Colonic mucosa (tissue), 4 donors: ENCODE measurements at places on chromosomes 3 and 15. TPM values are rescaled to one million over a fixed set of nuclear protein-coding genes. Genes with fewer than 3 reads are reported as not detected.

DNA sequence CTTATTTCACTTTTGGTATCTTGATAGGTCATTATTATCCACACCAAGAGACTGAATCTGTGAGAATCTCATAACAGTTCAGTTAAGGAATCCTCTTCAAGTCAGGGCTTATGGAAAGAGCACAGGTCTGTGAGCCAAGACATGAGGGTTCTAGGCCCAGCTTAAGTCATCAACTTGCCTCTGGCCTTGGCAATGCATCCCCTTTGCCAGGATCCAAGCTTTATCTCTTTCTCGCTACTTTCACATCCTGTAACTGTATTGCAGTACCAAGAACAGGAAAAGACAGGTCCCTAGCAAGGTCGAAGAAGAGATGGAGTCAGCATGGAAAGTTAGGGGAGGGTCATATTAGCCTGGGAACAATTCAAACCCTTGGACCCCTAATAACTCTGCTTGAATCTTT lies 13.5 kb upstream of the APOD start:
- no peaks in the 10 kb centered on the region for H3K4me1 ChIP-seq
- DNase-seq = no peak
- H3K27ac ChIP-seq = no peak overlapping the region
- no peak overlapping the region for H3K4me3 ChIP-seq
- H3K36me3 ChIP-seq = no peaks in the 10 kb centered on the region

GRCh38 chr3:100396967-100397366 lies 3.9 kb downstream of the TOMM70 start:
- H3K4me3 ChIP-seq = no peak overlapping the region
- no peak overlapping the region for H3K27ac ChIP-seq
- H3K27me3 ChIP-seq = no peaks in the 10 kb centered on the region

DNA sequence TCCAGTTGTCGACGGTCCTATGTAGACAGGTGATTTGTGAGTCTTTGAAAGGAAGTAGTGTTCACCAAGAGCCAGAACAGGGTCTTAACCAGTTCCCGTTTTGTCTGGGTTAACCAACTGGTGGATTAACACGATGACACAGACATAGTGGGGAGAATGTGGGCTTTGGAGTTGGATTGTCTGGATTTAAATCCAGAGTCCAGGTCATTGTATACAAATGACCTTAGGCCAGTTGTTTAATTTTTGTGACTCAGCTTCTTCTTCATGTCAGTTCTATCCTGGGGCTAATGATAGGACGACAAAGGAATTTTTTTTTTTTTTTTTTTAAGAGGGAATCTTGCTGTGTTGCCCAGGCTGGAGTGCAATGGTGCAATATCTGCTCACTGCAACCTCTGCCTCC lies 126.7 kb downstream of the LPP start:
- H3K4me1 ChIP-seq = no peaks in the 10 kb centered on the region
- no peak overlapping the region for H3K4me3 ChIP-seq
- H3K36me3 ChIP-seq = no peaks in the 10 kb centered on the region
- H3K27me3 ChIP-seq = no peaks in the 10 kb centered on the region
- no peak for DNase-seq

The SPATA12 gene
- total RNA-seq = 0.27 TPM

The EPHB3 gene
- 64.2 TPM for total RNA-seq

- H3K4me3 ChIP-seq = no peak overlapping the region
- no peak for DNase-seq
- H3K27ac ChIP-seq = no peak overlapping the region
- H3K4me1 ChIP-seq = no peaks in the 10 kb centered on the region
- no peaks in the 10 kb centered on the region for H3K36me3 ChIP-seq
- no peaks in the 10 kb centered on the region for H3K27me3 ChIP-seq
Observed at GRCh38 chr3:165855581-165855980, 18.4 kb upstream of the BCHE start.

- no peak for DNase-seq
- H3K27ac ChIP-seq = no peak overlapping the region
- no peak overlapping the region for H3K4me3 ChIP-seq
- no peaks in the 10 kb centered on the region for H3K4me1 ChIP-seq
- H3K27me3 ChIP-seq = no peaks in the 10 kb centered on the region
Observed at GRCh38 chr3:23644099-23644498, 161.7 kb upstream of the UBE2E1 start.

The CHRM5 gene
- total RNA-seq = not detected

The CRABP1 gene
- 1.5 TPM for total RNA-seq

The DHX30 gene
- total RNA-seq = 72.8 TPM

The CYP8B1 gene
- total RNA-seq = 0.20 TPM

The RAB43 gene
- 33.3 TPM for total RNA-seq

DNA sequence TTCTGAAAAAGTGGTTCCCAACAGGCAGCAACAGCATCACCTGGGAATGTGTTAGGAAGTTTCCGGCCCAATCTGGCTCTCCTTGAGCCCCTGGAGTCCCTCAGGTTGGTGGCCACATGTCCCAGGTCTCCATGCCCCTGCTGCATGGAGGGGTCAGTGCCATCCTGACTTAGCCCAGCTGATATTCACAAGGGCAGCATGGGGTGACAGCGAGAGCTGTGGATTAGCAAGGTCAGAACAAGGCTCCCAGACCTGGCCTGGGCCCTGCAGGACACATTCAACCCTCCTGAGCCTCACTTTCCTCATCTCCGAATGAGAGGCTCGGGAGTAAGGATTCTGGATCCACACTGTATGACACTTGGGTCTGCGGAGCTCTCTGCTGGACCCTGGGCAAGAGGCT lies 243.8 kb upstream of the TLE3 start:
- no peaks in the 10 kb centered on the region for H3K36me3 ChIP-seq
- no peaks in the 10 kb centered on the region for H3K4me1 ChIP-seq
- H3K27me3 ChIP-seq = no peaks in the 10 kb centered on the region
- no peak for DNase-seq

GRCh38 chr3:167502401-167502800 lies 28.6 kb upstream of the SERPINI2 start:
- H3K27ac ChIP-seq = no peak overlapping the region
- H3K4me1 ChIP-seq = no peaks in the 10 kb centered on the region
- no peaks in the 10 kb centered on the region for H3K36me3 ChIP-seq
- DNase-seq = no peak
- no peaks in the 10 kb centered on the region for H3K27me3 ChIP-seq

DNA sequence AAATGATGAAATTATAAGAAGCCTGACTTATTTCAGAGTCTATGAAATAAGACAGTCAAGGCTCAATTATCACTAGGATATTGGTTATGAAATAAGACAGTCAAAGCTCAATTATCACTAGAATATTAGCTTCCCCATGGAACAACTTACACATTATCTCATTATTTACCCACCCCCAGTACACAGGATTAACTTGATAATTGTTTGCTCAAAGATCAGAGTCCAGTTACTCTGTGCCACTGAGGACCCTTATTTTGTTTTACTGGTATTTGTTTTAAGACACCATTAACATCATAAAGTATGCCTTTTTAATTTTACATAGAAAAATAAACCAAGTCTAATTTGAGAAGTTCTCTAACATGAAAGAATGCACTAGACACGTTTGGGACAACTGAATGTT lies 225.4 kb downstream of the SI start:
- H3K27ac ChIP-seq = no peak overlapping the region
- H3K36me3 ChIP-seq = no peaks in the 10 kb centered on the region
- no peak overlapping the region for H3K4me3 ChIP-seq
- DNase-seq = no peak
- H3K4me1 ChIP-seq = no peaks in the 10 kb centered on the region

DNA sequence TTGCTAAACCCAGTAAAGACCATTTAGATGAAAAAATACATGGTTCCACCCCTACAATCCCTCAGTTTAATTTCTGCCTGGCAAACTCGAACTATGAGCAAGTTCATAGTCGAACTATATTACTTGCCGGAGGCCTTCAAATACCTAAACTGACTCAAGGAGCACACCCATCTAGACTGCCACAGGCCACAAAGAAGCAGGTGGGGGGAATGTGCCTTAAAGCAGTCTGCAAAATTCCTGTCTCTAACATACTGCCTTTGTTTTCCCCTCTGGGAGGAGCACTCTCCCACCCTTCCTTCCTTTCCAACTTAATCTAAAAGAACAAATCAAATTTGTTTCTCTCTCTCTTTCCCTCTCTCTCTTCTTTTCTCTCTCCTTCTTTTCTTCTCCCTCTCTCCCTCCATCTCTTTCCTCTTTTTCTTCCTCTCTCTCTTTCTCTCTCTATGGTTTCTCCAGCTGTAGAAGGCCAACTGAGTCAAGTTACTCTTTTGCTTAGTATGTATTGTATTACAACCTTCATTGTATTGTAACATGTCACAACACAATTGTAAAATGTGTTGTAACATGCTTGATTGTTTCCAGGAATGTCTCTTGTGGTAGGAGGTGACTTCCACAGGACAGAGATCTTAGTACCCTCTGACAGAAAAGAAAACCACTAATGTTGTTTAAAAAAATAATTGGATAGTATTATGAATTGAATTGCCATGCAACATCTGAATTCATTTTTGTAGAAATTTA lies 496.3 kb downstream of the ROBO2 start:
- no peak for DNase-seq
- H3K27ac ChIP-seq = no peak overlapping the region
- no peak overlapping the region for H3K4me3 ChIP-seq
- no peaks in the 10 kb centered on the region for H3K27me3 ChIP-seq

The ATP10A gene
- total RNA-seq = 0.89 TPM

GRCh38 chr3:73707772-73708171 lies 83.0 kb upstream of the PDZRN3 start:
- H3K4me1 ChIP-seq = no peaks in the 10 kb centered on the region
- H3K27ac ChIP-seq = no peak overlapping the region
- H3K4me3 ChIP-seq = no peak overlapping the region
- no peak for DNase-seq
- no peaks in the 10 kb centered on the region for H3K36me3 ChIP-seq

The GOLGA6A gene
- not detected for total RNA-seq

GRCh38 chr15:84824260-84825007 lies 7.3 kb downstream of the ALPK3 start:
- H3K4me1 ChIP-seq = no peaks in the 10 kb centered on the region
- H3K27ac ChIP-seq = no peak overlapping the region
- H3K27me3 ChIP-seq = no peaks in the 10 kb centered on the region
- peak; percentile 49 for DNase-seq
- H3K4me3 ChIP-seq = no peak overlapping the region

GRCh38 chr3:52428151-52429005 lies 16.5 kb downstream of the SEMA3G start:
- no peaks in the 10 kb centered on the region for H3K27me3 ChIP-seq
- H3K4me1 ChIP-seq = no peaks in the 10 kb centered on the region
- peak; percentile 69 for DNase-seq
- H3K27ac ChIP-seq = no peak overlapping the region
- no peaks in the 10 kb centered on the region for H3K36me3 ChIP-seq
- no peak overlapping the region for H3K4me3 ChIP-seq

GRCh38 chr15:52021128-52021671 lies 2.2 kb downstream of the MAPK6 start:
- no peaks in the 10 kb centered on the region for H3K36me3 ChIP-seq
- no peaks in the 10 kb centered on the region for H3K27me3 ChIP-seq
- DNase-seq = peak; percentile 47

The SLC28A1 gene
- not detected for total RNA-seq

The CHRNA3 gene
- 3.5 TPM for total RNA-seq

The ACP3 gene
- 23.5 TPM for total RNA-seq

DNA sequence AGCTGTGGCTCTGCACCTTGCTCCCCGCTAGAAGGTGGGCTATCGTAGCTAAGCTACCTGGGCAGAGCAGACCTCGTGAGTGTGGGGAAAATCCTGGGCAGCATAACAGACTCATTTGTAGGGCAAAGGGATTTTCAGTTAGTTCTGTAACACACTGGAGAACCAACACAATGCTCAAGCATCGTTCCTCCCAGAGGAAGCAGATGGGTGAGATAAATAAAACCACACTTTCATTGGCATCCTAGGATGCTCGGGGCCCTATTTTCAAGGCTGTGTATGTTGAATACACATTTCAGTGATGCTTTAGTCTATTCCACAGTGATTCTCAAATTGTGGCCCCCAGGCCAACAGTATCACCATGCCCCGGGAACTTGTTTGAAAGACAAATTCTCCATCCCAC lies 20.0 kb downstream of the LIPC start:
- H3K27me3 ChIP-seq = no peaks in the 10 kb centered on the region
- H3K4me3 ChIP-seq = no peak overlapping the region
- H3K27ac ChIP-seq = no peak overlapping the region
- H3K4me1 ChIP-seq = no peaks in the 10 kb centered on the region
- no peak for DNase-seq
- no peaks in the 10 kb centered on the region for H3K36me3 ChIP-seq

GRCh38 chr3:48428088-48428571 lies 1.8 kb downstream of the PLXNB1 start:
- no peak for DNase-seq
- no peaks in the 10 kb centered on the region for H3K36me3 ChIP-seq
- H3K27me3 ChIP-seq = no peaks in the 10 kb centered on the region

The RNU5B-1 gene
- total RNA-seq = 26.1 TPM

DNA sequence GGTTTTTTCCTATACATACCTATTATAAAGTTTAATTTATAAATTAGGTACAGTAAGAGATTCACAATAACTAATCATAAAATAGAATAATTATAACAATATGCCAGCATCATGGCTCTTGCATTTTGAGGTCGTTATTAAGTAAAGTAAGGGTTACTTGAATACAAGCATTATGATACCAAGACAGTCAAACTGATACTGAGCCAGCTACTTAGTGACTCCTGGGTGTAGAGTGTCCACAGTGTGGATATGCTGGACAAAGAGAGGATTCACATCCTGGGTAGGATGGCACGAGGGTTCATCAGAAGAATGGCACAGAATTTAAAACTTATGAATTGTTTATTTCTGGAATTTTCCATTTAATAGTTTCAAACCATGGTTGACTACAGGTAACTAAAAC lies 157.2 kb upstream of the IL12A start:
- H3K27me3 ChIP-seq = no peaks in the 10 kb centered on the region
- no peak for DNase-seq
- H3K4me1 ChIP-seq = no peaks in the 10 kb centered on the region

GRCh38 chr3:29649815-29650547 lies 369.1 kb downstream of the RBMS3 start:
- no peaks in the 10 kb centered on the region for H3K4me1 ChIP-seq
- H3K27me3 ChIP-seq = no peaks in the 10 kb centered on the region

DNA sequence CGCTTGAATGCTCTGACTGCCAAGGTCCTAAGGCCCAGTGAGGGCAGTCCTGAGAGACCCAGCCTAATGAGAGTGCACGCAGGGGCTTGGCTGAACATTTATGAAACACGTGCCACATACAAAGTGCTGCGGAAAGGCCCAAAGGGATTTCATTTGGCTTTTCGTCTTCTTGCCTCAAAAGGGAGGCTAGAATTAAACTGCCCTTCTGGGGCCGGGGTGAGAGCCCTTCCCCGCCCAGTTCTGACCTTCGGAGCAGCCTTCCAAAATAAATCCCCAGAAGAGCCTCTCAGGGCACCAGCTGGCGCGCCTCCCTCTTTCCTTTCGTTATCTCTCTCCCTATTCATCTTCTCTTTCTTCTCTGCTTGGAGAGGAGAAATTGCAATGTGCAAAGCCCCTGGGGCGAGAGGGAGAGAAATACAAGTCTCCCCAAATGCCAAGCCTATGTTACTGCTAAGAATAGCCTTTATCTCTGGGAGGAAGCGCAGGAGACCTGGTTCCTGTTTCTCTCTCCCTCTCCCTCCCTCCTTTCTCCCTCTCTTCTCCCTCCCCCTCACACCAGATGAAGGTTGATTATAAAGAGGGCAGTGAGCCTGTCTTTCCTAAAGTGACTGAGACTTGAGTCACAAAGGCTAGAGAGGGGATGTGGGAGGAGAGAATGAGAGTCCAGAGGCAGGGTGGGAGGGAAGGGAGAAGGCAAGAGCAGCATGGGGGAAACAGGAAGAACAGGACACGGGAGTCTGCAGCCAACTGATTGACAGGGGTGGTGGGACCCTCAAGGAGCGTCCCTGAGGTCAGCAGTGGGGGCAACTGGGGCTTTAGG lies 36.7 kb upstream of the NDUFB4 start:
- H3K4me3 ChIP-seq = peak overlapping the region; percentile 39
- H3K4me1 ChIP-seq = peaks cover 3% of the 10 kb centered on the region
- peak overlapping the region; percentile 53 for H3K27ac ChIP-seq
- no peak for DNase-seq

The CERS3 gene
- 0.12 TPM for total RNA-seq

The NR1I2 gene
- total RNA-seq = 70.4 TPM

The SLC24A5 gene
- total RNA-seq = not detected
